ENCODE measurements at places on chromosomes 4 and X.

- DNase-seq = no peak
Observed at GRCh38 chr4:140645614-140646412, 77.1 kb upstream of the UCP1 start.

GRCh38 chrX:14427614-14428013 lies 101.7 kb upstream of the GLRA2 start:
- no peak for DNase-seq

- no peak for DNase-seq
Observed at GRCh38 chr4:83917572-83917971, 381.7 kb downstream of the GPAT3 start.

GRCh38 chr4:3201718-3202702 lies 46.9 kb upstream of the MSANTD1 start:
- DNase-seq = no peak

DNA sequence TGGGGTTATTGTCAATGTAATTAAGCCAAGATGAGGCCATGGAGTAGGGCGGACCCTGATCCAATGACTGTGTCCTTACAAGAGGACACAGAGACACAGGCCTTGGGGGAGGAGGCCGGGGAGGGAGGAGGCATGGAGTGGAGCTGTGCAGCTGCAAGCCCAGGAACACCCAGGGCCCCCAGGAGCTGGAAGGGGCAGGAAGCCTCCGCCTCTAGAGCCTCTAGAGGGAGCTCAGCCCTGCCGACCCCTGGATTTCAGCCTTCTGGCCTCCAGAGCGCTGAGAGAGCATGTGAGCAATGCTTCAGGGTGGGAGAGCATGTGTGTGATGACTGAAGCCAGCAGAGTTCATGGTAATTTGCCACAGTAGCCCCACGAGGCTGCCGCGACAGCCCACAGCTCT lies 234.6 kb downstream of the AFAP1 start:
- DNase-seq = no peak

DNA sequence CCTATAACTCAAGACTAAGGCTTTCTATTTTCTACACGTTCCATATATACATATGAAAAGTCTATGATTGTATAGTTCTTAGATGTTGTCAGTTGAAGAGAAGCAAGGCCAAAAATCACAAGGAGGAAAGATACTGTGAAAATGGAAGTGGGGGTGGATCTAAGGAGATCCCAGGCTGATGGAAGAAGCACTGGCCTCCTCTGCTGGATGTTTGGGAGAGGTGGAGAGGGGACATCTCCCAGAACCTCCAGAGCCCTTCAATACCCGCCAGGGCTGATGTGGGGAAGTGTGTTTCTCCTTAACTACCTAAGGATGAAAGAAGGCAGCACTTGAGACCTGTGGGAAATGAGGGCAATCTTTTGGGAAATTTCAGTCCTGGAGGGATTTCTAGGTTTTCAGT lies 67.4 kb downstream of the RASGEF1B start:
- DNase-seq = no peak

GRCh38 chrX:71056867-71057266 lies 11.3 kb downstream of the SNX12 start:
- peak; percentile 4 for DNase-seq

DNA sequence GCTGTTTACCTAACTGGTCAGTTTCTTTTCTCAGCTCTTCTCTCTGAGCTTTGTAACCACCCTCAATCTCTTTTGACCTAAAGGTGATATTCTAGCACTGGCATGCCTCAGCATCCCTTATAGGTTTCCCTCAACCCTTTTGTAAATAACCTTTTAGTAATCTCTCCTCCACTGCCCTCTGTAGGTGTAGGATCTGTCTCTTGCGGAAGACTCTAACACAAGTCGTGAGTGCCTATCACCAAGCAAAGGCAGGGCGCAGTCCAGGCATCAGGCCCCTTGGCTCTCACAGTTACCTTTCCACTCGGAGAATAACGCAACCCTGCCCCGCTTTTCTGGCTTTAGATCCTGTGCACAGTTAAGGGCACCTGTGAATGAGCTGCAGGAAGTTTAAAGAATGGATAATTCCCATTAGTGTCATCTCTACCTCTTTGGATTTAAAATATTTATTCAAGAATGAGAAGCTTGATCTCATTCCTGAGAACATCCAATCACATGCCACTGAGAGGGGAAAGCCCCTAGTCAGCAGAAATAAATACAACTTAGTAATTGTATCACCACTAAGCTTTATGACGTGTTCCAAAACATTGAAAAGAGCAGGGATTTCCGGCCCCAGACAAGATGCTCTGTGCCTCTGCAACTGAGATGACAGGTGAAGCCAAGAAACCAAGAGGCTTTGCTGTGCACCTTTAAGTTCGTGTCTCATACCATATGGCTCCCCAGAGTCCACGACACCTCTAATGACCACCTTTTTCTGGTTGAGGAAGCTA lies 58.8 kb downstream of the SPINK2 start:
- no peak for DNase-seq

DNA sequence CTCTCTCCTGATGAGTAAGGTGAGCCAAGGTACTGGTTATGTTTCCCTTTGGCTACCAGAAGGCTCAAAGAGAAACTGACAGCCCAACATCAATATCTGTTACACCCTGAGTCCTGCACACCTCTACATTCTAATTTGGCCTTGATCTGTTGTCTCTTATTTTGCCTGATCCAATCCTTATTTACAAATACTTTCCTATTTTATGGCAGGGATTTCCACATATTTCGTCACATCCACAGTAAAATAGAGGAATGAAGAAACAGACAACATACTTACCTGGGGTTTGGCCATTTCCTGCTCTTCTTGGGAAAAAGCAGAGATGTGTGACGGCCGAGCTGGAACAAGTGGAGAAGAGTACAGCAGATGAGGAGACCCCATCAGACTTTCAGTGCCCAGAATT lies 1.5 kb downstream of the ZNF182 start:
- DNase-seq = no peak

GRCh38 chr4:155179216-155179615 lies 29.2 kb upstream of the NPY2R start:
- peak; percentile 31 for DNase-seq

DNA sequence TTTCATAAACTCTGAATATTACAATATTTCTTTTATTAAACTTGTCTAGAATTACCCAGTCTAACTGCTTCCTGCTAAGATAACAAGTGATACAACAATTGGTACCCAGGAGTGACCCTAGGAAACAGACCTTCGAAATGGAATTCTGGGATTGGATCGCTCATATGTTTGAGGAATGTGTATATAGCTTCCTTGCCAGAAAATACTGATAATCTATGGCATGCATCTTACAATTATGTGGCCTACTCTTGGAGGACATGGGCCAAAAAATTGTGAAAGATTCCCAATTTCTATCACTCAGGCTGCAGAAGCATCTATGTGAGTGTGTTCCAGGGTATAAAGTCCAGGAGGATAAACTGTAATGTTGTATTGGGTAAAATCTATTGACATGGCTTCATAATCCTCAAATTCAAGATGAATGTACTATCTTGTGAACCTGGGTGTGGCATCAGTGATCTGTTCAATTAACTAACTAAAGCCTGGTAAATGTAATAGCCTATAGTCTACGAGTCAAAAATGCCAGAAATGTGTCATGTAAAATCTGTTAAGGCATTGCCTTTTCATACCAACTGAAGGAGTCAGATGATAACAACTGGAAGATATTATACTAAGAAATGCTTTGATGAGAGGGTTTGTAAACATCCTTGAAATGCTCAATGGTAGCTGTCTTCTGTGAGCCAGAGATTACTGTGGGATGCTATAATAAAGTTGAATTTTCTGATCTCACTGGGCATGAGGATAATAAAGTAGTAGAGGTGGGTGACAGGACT lies 1499.3 kb downstream of the PCDH7 start:
- no peak for DNase-seq

- peak; percentile 0 for DNase-seq
Observed at GRCh38 chr4:135418353-135418752, 1216.8 kb upstream of the PABPC4L start.

DNA sequence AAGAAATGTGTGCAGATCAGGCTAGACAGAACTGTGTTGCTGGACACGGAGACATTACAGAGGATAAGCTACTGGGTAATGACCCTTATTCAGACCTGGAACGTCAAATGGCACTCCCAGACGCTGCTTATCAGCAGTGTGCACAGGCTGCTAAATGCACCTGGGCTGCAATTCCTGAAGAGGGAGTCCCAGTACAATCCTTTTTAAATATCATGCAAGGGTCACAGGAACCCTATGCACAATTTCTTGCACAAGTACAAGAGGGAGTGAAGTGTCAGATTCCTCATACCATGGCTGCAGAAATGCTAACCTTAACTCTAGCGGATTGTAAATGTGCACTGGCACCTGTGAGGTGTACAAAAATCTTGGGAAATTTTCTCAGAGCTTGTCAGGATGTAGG lies 16.9 kb downstream of the SPIN2B start:
- DNase-seq = no peak

DNA sequence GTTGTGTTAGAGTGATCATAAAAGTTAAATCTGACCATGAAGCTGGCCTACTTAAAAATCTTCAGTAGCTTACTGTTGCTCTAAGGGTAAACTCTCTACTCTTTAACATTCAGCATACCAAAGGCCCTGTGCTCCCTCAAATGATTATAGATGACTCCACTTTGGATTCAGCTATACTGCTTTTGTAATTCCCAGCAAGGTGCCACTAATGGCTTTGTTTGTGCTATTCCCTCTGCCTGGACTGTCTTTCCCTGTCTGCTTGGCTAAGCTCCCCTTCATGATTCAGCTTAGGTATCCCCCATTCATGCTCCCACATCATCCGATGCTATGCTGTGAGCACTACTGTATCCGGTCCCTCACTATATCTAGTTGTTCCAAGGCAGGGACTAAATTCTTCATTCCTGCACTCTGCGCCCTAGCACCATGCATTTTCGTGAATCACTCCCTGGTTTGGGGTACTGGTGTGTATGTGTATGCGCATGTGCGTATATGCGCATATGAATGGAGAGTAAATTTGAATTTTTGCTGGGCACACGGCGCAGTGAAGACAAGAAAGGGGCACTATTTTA lies 453 bp upstream of the PBDC1 start:
- no peak for DNase-seq

DNA sequence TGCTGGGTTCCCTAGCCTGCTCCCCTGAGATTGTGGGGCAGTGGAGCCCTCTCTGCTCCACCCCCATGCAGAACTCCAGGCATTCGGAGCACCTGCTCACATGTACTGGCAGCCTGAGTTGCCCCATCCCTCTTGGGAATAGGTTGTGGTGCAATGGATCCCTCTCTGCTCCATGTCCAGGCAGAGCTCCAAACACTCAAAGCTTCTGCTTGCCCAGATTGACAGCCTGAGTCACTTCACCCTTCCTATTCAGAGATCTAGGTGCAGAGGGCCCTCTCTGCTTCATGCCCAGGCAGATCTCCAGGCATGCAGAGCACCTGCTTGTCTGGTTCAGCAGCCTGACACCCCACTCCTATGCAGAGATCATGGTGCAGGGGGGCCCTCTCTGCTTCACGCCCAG lies 18.6 kb upstream of the TEX13B start:
- no peak for DNase-seq

DNA sequence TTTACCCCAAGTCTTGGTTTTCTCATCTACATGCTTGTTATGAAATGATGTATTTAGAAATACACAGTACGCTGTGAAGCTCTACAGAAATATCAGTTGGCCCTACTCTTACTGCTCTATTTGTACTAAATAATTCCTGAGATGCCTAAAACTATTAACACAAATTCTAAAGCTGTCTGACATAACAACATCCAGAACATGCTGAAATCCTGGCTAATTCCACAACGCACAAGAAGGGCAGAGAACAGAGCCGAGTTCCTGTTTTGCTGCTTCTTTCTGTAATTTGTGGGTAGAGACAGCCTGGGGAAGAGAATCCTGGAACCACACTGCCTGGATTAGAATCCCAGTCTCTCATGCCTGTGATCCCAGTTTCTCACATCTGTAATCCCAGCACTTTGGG lies 59.0 kb downstream of the ZNF827 start:
- DNase-seq = peak; percentile 42

DNA sequence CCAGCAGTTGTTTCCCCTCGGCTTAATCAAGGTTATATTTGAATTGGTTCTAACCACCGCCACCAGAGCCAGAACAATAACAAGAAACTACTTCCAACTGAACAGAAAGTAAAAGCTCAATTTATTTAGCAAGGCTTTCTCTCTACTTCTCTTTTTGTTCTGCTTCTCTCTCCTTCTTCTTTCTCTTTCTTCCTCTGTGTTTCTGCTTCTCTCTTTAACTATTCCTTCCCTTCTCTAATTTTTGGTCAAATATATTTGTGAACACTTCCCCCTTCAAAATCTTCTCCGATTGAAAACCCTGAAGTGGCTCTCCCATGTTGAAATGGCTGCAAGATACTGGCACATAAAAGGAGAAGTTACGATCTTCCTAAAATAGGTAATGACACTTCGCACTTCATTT lies 1195.9 kb upstream of the PRKX start:
- no peak for DNase-seq

DNA sequence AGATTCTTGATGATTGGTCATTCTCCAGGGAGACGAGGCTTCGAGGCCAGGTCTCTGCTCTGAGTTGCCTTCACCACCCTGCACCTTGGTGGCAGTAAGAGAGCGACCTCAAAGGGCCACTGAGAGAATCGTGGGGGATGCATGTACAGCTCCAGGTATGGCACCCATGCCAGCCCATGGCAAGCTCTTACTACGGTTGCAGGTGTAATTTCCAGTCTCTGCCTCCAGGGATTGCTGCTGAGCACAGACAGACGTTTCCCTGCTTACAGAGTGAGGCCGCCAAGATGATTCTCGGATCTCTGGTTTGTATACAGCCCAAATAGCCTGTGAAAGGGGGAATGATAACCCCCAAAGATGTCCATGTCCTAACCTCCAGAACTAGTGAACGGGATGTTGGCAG lies 16.3 kb upstream of the DRD5 start:
- no peak for DNase-seq

GRCh38 chr4:84412062-84412461 lies 87.0 kb downstream of the NKX6-1 start:
- no peak for DNase-seq

DNA sequence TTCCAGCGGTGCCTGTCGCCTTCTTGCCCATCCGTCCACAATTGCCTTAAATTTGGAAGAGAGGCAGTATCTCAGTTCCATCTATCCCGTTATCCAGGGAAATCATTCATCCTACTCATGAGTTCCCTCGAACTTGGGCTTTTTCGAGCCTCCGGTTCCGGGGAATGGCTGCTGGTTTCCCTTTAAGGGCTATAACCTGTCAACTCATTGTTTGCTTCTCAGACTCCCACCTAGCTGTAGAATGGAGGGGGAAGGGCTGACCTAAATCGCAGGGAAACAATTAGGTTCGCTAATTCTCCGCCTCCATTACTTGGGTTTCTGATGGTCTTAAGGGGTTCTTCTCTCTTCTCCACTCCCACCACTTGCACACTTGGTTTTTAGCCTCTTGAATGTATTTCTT lies 1.2 kb downstream of the UCHL1 start:
- DNase-seq = no peak

GRCh38 chr4:54668014-54668611 lies 10.4 kb downstream of the KIT start:
- DNase-seq = no peak

GRCh38 chrX:68304602-68305001 lies 128.7 kb downstream of the OPHN1 start:
- no peak for DNase-seq

DNA sequence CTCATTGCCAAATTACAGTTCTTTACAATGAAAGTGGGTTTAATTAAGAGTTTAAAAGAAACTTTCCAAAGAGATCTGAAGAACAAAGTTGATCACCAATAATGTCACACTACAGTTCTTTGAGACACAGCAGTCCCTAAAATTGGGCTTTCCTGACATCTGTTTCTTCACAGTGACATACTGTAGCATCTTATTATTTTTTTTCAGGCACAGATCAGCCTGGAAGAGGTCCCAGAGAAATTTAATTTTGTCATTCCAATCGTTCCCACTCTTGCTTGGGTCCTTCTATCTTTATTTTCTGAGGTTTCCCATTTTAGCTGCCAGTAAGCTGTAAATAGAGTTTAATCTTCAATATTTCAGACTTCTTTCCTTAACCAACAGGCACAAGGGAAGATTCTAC lies 143.1 kb upstream of the FRMPD4 start:
- DNase-seq = no peak

All from fibroblast of the conjunctiva (primary cell).